ENCODE measurements at places on chromosomes 3 and 15.
A peak's percentile ranks its signal among the peaks of the same experiment; 100 is the strongest.

DNA sequence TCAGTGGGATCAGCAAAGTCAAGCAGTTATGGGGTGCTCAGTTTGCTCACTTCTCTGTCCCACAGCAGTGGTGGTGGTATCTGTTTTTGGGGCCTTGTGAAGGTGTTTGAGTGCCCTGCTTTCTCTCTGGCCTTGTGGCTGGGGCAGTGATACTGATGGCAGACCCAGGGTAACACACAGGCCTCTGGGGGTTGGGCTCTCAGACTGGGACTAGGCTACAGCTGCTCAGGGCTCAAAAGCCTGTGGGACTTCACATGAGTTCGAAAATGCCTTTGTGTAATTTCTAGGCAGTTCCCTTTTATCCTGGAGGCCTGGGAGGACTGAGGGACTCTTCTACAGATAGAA is 75.3 kb downstream of the STXBP5L start:
- DNase-seq, result no peak

DNA sequence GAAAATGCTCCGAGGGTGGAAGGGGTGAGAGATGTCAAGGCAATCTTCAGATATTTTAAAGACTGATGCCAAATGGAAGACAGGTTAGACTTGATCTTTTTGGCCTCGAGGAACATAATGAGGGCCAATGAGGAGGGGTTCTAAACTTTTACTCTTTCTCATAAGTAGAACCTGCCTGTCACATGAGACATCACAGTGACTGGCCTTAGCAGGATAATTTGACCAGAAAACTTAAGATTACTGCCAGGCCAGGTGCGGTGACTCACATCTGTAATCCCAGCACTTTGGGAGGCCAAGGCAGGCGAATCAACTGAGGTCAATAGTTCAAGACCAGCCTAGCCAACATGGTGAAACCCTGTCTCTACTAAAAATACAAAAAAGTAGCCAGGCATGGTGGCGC is 12.2 kb downstream of the TM4SF4 start:
- DNase-seq, result no peak

GRCh38 chr15:26232691-26233090 is 369.6 kb upstream of the ATP10A start:
- DNase-seq, result no peak

- DNase-seq, result peak; percentile 56
These were observed 263.9 kb upstream of the TGFBR2 start for GRCh38 chr3:30342318-30343060.

DNA sequence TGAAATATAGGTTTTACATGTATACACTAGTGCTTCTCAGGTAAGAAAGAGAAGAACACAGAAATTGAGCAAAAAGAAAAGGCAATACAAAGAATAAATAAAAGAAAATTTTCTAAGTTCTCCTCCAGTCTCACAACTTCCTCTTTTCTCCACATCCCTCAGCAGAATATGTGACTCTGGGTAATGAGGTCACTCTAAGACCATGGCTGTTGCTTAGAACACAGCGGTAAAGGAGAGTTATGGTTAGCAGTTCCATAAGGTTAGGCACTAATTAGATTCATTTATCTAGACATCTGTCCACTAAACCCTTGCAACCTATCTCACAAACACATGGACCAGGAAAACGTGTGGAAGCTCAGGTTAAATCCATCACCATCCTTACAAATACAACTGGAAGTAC is 47.9 kb downstream of the IGSF11 start:
- no peak for DNase-seq

DNA sequence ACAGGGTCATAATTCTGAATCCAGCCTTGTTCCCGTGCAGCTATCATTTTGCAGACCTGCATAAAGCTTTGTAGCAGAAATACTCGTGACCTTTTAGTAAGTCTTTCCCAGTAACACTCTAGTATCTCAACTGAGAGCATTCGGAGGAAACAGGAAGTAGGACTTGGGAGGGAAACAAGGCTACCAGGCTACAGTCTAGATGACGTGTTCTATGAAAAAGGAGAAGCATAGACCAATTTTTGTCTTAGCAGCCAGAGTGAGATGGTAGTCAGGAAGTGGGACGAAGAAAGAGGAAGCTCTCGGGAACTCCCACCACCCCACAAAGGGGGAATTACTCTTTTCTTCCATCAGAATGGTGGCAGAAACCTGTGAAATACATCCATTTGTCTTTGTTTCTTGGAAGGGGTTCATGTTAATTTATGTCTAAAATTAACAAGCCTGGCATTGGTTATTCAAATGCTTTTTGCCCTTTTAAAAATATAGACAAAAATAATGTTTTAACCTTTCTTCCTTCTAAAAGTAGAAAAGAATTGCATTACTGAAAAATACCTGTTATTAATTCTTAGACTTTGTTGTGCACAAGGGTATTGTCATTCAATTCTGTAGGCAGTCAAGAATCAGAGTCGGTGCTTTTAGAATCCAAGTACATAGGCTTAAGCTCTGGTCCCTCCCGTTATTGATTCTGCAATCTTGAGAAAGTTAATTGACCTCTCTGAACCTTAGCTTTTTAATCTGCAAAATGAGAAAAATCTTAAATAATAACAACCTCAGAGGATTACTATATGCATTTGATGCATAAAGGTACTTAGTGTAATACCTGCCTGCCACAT is 1.6 kb upstream of the SUCNR1 start:
- DNase-seq, result peak; percentile 11

GRCh38 chr15:73282567-73283365 is 86.0 kb downstream of the HCN4 start:
- DNase-seq, result no peak

DNA sequence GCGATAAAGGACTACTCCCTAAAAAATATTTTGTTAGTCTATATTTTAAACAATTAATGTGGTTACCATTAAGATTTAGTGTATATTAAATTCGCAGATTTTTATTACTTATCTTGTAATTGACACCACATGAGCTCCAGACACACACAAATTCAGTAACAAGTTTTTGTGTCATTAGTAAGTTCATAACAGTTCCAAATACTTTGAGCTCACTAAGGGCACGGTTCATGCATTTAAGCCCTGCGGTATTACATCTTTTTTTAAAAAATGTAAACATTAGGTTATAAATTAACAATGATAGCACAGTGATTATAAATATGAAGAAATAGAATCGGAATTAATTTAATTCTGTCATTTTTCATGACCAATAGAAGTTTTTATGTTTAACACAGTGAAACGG is 317.3 kb downstream of the ZNF385D start:
- no peak for DNase-seq

GRCh38 chr15:25329696-25330095 is 109.1 kb downstream of the UBE3A start:
- no peak for DNase-seq

DNA sequence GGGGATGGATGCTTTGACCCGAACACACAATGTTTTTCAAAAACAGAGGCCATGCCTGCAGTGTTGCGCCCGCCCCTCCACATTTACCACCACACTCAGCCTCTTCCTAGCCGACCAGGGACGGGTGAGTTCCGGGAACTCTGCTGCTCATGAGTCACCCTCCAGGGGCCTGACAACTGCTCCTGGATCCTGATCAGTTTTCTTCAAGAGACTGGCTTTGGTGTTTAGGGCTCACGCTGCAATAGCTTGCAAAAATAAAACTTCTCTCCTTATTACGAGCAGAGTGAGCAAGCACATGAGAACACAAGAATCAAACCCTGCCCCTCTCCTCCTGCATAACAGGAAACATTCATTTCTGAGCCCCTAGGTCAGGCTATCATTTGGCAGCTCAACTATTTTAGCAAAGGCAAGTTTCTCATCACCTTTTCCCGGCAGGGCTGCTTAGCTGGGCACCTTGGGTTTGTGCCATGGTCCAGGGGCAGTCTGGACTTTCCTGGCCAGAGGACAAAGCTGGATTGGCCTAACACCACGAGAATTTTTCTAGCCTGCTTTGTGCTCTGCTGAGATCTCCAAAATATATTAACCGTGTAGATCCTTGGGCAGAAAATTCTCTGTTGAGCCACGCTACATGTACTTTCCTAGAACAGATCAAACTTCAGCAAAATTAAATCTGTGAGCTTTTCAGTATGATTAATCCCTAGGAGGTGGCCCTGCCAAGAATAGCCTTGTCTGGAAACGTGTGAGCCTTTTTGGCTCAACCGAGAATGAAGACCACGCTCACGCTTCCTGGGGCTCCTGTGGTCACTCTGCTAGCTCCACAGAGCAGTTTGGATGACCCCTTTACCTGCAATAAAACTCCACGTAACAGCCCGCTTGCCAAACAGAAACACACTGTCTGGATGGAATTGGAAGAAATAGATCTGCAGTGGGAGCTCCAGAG is 52.7 kb upstream of the SPATA12 start:
- DNase-seq, result peak; percentile 56

- no peak for DNase-seq
These were observed 88.1 kb downstream of the DHX30 start for GRCh38 chr3:47890828-47891612.

DNA sequence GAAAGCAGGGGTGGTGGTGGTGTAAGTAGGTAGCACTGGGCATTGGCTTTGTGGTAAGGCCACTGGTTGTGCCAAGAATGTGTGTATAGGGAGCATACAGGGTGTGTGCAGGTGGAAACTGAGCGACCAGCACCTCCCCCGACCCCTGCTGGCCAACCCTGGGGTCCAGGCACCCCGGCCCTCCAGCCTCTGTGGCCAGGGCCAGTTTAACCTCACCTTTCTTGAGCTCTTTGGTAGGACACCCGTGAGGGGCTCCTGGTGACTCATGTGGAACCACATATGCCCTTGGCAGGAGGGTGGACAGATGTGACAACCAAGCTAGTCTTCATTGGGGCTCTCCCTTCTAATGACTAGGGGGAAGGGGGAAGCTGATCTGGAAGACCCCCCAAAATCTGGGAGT is 19.5 kb downstream of the SHF start:
- no peak for DNase-seq

DNA sequence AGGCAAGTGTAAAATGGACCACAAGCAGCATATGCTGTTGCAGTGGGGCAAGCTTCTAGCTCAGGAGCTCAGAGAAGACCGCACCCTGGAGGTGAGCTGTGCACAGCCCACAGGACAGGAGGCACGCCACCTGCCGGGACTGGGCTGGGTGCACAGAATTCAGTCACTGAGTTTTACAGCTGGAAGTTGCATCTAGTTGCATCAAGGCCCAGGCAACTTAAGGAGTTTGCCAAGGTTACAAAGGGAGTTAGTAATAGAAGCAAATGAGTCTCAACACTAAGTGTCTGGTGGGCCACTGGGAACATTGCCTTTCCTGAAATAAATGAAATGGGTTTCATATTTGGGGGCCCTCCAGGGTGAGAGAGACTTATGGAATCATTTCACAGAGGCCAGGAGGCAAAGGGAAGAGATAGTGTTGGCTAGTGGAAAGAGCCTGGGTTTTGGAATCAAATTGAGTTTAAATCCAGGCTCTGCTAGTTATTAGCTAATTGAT is 36.0 kb upstream of the TIMP4 start:
- DNase-seq, result peak; percentile 80

DNA sequence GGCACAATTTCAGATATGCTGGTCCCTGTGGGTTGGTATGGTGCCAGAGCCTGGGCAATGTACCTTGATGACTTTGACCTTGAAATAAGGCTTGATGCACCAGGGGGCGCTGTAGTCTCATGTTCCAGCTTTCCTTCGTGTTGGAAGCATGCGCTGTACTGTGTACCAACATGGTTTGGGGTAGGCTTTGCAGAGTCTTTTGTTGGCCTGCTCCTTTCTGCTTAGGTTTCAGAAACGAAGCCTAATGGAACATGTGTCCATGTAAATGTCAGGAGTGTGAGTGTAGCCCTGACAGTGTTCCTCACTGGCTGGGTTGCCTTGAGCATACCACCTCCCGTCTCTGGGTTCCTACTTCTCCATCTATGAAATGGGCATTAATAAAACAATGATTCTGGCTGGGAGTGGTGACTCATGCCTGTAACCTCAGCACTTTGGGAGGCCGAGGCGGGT is 3.6 kb upstream of the CCR4 start:
- DNase-seq, result peak; percentile 96

DNA sequence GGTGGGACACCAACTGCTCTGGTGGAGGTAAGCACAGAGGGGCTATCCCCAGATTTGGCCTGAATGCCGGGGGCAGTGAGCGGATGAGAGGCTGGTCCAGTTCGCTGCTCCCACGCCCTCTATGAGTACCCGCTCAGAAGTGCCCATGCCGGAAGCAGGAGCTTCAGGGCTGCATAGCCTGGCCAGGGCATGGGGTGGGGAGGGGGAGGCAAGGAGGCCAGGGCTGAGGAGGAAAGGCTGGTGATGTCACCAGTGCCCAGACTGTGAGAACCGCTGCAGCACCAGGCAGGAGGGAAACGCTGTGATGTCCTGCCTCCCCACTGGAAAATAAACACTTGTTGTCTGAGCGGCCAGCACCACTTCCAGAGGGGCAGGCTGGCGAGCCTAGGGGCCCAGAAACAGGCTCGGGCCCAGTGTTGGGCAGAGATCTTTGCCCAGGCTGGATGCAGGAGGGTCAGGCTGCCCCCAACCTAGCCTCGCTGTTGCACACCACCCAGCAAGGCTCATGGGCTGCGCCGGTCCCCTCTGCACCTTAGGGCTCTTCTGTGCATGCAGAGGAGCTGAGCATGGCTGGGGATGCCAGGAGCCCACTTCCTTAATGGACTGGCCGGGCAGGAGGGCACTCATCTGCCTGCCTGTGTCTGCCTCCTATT is 10.9 kb upstream of the DLL4 start:
- DNase-seq, result no peak

GRCh38 chr3:197406266-197406665 is 107.9 kb upstream of the DLG1 start:
- no peak for DNase-seq

DNA sequence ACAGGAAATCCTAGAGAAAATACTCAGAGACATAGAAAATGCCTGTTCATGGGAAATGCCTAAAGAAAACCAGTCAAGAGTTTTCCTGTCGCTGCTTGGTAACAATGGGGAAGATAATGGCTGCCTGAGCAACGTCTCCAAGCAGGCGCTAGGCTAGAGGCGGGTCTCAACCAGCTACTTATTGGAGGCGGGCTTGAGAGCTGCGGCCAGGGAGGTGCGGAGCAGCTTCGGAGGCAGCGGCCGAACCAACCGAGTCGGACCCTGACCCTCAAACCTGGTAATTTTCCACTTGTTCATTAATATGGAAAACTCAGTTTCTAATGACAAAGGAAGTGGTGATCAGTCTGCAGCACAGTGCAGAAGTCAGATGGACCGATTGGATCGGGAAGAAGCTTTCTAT is 173.1 kb downstream of the DTWD1 start:
- DNase-seq, result no peak

GRCh38 chr3:190605385-190605784 is 91.5 kb downstream of the IL1RAP start:
- no peak for DNase-seq

- no peak for DNase-seq
These were observed 9.3 kb downstream of the BCHE start for GRCh38 chr3:165827883-165828282.

GRCh38 chr3:10495003-10495402 is 10.4 kb downstream of the ATP2B2 start:
- DNase-seq, result no peak

GRCh38 chr3:150472421-150472820 is 64.3 kb downstream of the TSC22D2 start:
- no peak for DNase-seq

- peak; percentile 40 for DNase-seq
These were observed 114.7 kb downstream of the GADL1 start for GRCh38 chr3:30779686-30780287.

GRCh38 chr3:134753999-134754742 is 40.9 kb upstream of the EPHB1 start:
- DNase-seq, result no peak

Data from activated CD4-positive, alpha-beta T cell treated with anti-CD3 and anti-CD28 coated beads, Interleukin-2, Interleukin-6, amounts not matched to agents 100 ng/mL and 50 ng/mL, durations not matched to agents 16 hours and 8 hours (primary cell).